ENCODE measurements at places on chromosomes 3 and 15.

DNA sequence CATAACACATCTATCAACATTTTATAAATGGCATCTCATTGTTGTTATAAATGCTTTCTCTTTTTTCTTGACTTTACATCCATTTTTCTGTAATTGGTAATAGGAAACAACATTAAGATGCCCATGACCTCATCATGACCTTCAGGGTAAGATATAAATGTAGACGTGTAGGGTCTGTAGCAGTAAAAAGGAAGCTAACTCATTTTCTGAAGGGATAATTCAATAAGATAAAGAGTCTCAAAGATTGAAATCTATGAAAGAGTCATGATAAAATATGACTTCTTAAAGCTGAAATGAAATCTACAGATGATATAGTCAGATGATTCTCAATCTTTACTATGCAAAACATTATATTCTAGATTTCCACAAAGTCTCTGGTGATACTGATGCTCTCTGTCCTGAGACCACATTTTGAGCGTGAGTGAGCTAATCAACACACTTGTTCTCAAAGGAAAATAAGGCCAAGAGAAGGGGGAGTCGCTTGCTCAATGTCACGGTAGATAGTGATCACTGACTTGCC lies 38.5 kb downstream of the TPRG1 start:
- DNase-seq = no peak

- no peak for DNase-seq
These were observed 25.1 kb upstream of the GAP43 start for GRCh38 chr3:115598216-115598615.

DNA sequence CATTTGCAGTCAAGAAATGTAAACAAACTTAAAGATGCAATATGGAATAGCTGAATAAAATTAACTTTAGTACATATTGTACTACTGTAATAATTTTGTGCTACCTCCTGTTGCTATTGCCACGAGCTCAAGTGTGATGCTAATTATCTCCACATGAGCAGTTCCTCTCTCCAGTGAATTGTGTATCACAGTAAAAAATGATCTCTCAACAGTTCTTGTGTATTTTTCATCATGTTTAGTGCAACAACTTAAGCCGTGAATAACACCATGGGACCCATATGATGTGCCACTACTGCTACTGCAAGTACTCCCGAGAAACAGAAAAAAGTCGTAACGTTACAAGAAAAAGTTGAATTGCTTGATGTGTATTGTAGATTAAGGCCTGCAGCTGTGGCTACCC lies 12.4 kb downstream of the RIOX2 start:
- no peak for DNase-seq

- DNase-seq = no peak
These were observed 18.1 kb upstream of the RAF1 start for GRCh38 chr3:12681943-12682390.

GRCh38 chr15:87349181-87349580 lies 907.4 kb downstream of the NTRK3 start:
- DNase-seq = no peak

GRCh38 chr15:71889385-71889784 lies 79.0 kb downstream of the NR2E3 start:
- DNase-seq = no peak

- DNase-seq = no peak
These were observed 73.6 kb downstream of the HMG20A start for GRCh38 chr15:77494073-77494867.

Measured in activated CD8-positive, alpha-beta memory T cell treated with anti-CD3 and anti-CD28 coated beads for 1 hour (primary cell).